Common myeloid progenitor, CD34-positive (primary cell): ENCODE measurements at places on chromosomes 2 and 18.

DNA sequence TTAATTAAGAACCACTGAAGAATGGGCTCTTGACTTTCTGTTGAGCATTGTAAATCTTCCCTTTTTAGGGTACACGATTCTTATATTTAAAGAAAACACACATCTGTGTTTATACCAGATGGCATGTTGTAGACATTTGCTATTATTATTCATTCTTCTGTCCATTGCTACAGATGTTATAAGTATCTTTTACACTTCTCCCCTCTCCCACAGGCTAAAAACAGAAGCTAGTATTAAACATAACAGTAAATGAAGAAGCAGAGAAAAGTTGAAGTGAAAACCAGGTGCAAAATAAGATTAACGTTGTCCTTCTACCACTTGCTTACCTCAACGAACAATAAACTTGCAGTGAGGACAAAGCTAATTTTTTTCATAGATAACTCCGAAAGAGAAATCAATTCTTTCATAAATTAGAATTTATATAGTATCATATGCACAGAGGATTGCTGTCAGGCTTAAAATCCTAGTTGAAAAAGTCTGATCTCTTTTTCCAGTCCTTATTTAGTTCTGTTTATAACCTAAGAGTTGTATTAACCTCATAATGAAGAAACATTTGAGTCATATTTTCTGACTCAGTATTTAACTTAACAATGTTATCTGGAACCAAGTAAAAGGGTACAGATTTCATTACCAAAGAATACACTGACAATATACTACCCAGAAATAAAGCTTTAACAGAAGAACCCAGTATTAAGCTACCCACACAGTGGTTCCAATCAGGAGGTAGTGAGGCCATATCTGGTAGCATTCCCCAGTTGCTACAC is 16.4 kb upstream of the ZNF385B start:
- no peak overlapping the region for H3K27ac ChIP-seq
- H3K27me3 ChIP-seq: no peaks in the 10 kb centered on the region
- no peaks in the 10 kb centered on the region for H3K4me1 ChIP-seq
- H3K36me3 ChIP-seq: no peaks in the 10 kb centered on the region
- H3K4me3 ChIP-seq: no peak overlapping the region

DNA sequence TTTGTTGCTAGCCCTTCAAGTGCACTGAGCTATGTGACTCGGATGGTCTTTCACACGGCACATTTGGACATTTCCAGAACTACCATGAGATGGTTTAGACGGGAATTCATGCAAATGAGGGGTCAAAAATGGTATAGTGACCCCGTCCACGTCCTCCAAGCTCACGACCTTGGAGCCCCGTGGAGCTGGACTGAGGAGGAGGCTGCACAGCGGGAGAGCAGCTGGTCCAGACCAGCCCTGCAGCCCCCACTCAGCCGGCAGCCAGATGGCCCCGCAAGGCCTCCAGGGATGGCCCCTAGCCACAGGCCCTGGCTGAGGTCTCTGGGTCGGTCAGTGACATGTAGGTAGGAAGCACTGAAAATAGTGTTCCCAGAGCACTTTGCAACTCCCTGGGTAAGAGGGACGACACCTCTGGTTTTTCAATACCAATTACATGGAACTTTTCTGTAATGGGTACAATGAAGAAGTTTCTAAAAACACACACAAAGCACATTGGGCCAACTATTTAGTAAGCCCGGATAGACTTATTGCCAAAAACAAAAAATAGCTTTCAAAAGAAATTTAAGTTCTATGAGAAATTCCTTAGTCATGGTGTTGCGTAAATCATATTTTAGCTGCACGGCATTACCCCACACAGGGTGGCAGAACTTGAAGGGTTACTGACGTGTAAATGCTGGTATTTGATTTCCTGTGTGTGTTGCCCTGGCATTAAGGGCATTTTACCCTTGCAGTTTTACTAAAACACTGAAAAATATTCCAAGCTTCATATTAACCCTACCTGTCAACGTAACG is 88.8 kb downstream of the EPAS1 start:
- no peaks in the 10 kb centered on the region for H3K27me3 ChIP-seq
- H3K36me3 ChIP-seq: no peaks in the 10 kb centered on the region
- H3K4me3 ChIP-seq: no peak overlapping the region
- H3K27ac ChIP-seq: peak overlapping the region; percentile 71
- H3K4me1 ChIP-seq: peaks cover 20% of the 10 kb centered on the region
- peak; percentile 94 for DNase-seq

DNA sequence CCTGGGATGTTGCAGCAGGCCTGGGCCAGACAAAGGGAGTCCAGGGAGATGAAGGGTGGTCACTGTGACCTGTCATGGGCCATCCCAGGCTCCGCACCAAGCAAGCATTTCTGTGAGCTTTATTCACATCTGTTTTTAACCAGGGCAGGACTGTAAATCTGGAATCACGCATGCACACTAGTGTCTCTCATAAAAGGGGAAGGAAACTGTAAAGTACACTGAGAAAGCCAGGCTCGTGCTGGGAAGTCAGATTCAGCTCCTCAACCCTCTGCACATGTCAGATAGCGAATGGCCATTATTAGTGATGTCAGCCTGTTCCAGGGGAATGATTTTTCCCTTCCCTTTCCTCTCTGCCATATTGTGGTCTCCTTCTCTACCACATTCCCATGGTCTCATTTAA is 818.6 kb upstream of the RAB6C start:
- H3K27ac ChIP-seq: no peak overlapping the region
- peak overlapping the region; percentile 67 for H3K4me3 ChIP-seq
- no peaks in the 10 kb centered on the region for H3K36me3 ChIP-seq
- DNase-seq: peak; percentile 67

- H3K4me3 ChIP-seq: no peak overlapping the region
- peaks cover 27% of the 10 kb centered on the region for H3K4me1 ChIP-seq
- H3K27me3 ChIP-seq: peaks cover 100% of the 10 kb centered on the region
- DNase-seq: no peak
- H3K36me3 ChIP-seq: no peaks in the 10 kb centered on the region
Measured at GRCh38 chr2:44944102-44944951, 2.8 kb downstream of the SIX3 start.

DNA sequence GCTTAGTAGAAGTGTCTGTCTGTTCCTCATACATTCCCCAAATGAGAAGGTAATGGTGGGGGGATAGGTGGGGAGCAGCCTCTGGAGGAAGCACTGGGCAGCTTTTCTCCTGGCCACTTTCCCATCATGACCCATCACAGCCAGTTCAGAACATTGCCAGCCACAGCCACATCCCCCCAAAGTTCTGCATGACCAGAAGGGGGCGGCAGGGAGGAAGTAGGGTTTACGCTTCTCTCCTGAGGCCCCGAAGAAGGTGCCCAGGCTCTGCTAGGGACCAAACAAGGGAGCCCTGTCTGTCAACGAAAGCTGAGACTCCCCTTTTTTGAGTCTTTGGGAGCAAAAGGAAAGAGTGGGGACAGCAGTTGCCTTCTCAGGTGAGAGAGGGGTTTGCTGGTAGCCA is 7.7 kb downstream of the IGFBP5 start:
- H3K27me3 ChIP-seq: no peaks in the 10 kb centered on the region
- no peak overlapping the region for H3K27ac ChIP-seq
- peak; percentile 63 for DNase-seq
- H3K36me3 ChIP-seq: no peaks in the 10 kb centered on the region
- no peak overlapping the region for H3K4me3 ChIP-seq
- peaks cover 14% of the 10 kb centered on the region for H3K4me1 ChIP-seq
